Stimulated activated CD4-positive, alpha-beta T cell treated with anti-CD3 and anti-CD28 coated beads, Interleukin-2, amount 100 ng/mL, for 4 hours (primary cell): ENCODE measurements at places on chromosomes 5 and 9.

- no peak for DNase-seq
Observed at GRCh38 chr5:19608444-19609002, 379.5 kb downstream of the CDH18 start.

- no peak for DNase-seq
Observed at GRCh38 chr5:160847526-160848085, 4.4 kb downstream of the ATP10B start.

DNA sequence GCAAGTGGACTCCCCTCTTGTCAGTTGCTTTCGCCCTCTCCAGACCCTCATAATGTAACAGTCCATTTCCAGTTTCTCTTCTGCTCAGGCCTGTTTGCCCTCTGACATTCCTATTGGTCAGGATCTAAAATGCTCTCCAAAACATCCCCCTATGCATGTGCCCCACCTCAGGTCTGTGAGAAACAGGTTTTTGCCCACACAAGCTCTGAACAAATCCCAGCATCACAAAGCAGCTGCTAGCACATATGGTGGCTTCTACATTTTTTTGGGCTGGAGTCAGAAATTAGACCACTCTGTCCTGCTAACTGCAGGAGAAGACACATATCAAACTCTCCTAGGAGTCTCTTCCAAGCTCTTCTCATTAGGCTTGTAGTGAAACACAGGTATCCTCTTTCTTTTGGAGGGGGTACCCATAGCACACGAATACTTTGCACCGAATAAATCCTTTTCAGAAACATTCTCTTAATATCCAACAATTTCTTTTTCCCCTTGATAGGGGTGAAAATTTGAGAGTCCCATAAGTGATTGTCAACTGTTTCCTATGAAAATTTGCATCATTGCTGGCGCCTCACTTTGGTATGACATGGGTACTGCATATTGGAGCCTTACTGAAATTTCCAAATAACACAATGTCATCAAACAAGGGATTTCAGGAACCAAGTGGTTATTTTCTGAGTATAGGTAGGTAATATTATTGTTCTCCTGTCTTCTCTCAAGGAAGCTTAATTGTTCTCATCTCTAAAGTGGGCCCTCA is 19.3 kb upstream of the HSPA9 start:
- DNase-seq = no peak

DNA sequence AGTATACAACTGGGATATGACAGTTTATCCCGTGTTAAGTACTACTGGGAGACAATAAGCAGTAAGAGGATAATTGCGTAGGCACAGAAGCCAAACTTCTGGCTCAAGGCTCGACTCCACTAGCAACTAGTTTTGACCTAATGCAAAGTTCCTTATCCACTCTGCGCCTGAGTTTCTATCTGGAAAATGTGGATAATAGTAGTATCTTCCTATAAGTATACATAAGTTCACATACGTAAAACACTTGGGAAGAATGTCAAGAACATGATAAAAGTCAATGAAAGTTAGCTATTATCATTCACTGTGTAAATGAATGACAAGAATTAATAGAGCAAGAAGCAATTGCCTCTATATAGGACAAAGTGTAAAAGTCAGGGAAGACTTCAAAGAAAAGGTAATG is 45.7 kb downstream of the FTMT start:
- DNase-seq = no peak

GRCh38 chr9:107737987-107738743 is 248.6 kb upstream of the KLF4 start:
- DNase-seq = no peak

- DNase-seq = no peak
Observed at GRCh38 chr5:1204693-1205242, 3.4 kb downstream of the SLC6A19 start.

DNA sequence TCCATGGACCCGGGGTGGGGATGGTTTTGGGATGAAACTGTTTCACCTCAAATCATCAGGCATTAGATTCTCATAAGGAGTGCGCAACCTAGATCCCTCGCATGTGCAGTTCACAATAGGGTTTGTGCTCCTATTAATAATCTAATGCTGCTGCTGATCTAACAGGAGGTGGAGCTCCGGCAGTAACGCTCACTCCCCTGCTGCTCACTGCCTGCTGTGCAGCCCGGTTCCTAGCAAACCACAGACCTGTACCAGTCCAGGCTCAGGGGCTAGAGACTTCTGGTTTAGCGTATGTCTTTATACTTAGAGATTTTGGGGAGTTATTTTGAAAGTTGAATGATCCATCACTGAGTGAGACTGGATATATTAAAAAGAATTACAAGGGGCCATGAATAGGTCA is 50.2 kb downstream of the RICTOR start:
- DNase-seq = no peak

DNA sequence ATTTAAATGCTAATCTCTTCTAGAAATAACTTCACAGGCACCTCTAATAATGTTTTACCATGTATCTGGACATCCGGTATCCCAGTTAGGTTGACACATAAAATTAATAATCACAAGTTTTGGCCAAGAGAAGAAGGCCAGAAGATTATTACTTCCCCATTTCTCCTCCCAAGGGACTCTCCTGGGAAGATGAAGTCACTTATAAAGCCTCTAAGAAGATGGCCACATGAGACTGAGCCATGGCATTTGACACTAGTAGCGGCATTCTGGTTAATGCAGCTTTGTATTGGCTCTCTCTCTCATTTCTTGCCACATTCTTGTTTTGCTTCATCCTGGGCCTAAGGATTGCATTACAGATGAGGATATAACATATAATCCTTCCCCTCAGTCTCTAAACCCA is 34.5 kb upstream of the RASA1 start:
- DNase-seq = no peak

DNA sequence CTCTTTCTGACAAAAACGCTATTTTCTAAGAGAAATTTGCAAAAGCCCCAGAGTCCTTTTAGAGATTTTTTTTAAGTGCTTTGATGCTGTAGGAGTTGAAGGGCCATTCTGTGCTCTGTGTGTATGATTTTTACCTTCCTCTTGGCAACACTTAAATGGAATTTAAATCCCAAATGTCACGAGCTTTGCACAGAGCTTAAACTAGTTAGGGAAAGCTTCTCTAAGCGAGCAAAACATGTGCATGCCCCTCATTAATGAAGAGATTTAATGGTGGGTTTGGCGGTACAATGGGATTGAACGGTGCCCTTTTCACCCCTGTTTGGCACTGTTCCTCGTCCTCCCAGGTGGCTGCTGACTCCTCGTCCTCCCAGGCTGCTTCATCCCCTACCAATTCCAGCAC is 220.7 kb downstream of the DRD1 start:
- no peak for DNase-seq

DNA sequence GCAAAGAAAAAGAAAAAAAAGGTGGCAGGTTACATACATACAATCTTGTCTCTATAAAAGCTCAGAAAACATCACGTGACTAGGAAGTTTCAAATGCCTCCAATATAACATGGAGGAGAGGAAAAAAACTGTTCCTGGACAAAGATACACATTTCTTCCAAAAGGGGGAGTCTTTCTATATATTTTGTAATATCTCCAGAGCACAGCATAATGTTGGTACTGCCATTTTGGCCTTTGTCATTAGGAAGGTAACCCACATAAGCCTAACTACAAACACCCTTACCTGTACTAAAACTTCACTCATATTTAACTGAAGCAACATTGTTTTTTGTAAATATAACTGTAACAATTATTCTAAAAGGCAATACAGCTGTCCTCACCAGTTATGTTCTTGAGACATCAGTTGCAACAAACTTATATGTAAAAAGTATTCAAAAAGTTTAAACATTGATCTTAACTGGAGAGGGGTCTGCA is 1.2 kb upstream of the BTF3 start:
- DNase-seq = no peak

- DNase-seq = peak; percentile 18
Observed at GRCh38 chr5:141475625-141476131, at the start of gene PCDHGC3. Gene PCDHGC3 (plus strand): TSS chr5:141475966. CDS start chr5:141476117, 151 bp downstream.
